ENCODE measurements at places on chromosomes 16 and 17.

DNA sequence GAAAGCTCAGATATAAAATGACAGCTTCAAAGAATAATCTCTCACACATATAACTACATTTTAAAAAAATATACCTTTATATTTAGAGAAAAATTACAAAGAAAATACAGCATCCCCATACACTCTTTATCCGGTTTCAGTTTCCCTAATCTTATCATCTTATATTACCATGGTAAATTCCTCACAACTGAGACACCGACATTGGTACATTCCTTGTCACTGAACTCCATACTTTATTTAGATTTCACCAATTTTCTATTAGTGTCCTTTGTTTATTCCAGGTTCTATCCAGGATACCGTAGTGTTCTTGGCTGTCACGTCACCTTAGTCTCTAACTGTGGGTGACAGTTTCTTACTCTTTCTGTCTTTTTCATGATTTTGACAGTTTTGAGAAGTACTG, 22.0 kb upstream of the ABCA10 start:
- DNase-seq: no peak

DNA sequence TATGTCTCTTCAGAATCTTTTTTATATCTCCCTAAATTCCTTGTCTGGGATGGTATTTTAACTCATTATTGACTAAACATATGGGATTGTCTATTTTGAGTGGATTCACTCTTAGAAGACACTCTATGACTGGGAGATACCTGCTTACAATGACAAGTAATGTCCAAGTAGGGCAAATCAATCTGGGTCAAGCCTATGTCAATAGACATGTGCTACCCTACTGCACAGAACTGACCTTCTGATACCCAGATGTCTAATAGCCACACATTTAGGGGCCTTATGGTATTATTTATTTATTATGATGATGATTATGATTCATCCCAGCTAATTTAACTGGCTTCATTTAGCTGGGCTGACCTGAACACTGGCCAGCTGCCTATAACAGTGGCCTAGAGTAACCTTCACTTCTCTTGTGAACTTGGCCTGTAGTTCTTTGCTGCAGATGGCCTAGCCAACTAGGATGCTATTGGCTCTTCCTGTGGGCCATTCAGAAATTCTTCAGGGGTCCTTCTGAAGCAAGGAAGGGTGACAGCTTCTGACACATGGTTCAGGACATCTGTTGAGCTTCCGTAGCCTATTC, 138.0 kb downstream of the ANKFN1 start:
- no peak for DNase-seq

DNA sequence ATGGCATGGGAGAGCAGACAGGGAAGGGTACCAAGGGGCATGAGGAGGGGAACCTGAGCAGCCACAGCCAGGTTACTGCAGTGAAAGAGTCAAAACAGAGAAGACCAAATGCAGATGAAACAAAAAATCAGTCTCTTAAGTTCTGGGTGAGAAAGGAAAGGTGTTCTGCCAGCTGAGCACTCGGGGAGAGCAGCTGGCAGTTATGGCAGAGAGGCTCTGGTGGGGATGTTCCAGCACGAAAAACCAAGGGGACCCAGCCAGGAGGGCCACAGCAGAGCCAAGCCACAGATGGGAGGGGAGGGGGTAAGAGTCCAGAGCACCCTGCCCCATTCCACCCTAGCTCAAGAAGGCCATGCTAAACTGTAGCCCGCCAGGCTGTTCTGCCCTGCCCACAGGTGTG, 31.7 kb downstream of the STH start:
- no peak for DNase-seq

DNA sequence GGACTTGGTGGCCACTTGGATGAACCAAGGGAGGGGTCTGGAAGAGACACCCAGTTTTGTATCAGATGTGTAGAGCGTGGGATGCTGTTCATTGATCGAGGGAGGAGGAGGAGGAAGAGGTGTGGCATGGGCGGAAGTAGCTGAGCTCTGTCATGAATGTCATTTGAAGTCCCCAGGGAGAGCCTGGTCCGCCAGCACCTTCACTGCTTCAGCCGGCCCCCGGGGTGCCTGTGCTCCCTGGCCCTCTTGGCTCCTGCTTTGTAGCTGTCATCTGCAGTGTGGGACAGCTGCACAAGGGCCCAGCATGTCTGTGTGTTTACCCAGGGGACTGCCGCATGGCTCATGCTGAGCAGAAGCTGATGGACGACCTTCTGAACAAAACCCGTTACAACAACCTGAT, 75.4 kb upstream of the RBL2 start:
- DNase-seq: no peak

DNA sequence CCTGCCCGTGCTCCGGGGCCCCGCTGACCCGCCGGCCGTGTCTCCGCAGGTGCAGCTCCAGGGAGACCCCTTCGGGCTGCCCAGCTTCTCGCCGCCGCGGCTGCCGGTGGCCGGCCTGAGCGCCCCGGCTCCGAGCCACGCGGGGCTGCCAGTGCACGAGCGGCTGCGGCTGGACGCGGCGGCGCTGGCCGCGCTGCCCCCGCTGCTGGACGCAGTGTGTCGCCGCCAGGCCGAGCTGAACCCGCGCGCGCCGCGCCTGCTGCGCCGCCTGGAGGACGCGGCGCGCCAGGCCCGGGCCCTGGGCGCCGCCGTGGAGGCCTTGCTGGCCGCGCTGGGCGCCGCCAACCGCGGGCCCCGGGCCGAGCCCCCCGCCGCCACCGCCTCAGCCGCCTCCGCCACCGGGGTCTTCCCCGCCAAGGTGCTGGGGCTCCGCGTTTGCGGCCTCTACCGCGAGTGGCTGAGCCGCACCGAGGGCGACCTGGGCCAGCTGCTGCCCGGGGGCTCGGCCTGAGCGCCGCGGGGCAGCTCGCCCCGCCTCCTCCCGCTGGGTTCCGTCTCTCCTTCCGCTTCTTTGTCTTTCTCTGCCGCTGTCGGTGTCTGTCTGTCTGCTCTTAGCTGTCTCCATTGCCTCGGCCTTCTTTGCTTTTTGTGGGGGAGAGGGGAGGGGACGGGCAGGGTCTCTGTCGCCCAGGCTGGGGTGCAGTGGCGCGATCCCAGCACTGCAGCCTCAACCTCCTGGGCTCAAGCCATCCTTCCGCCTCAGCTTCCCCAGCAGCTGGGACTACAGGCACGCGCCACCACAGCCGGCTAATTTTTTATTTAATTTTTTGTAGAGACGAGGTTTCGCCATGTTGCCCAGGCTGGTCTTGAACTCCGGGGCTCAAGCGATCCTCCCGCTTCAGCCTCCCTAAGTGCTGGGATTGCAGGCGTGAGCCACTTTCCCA, 5.9 kb downstream of the CTF1 start:
- DNase-seq: no peak

- no peak for DNase-seq
Measured at GRCh38 chr16:2532494-2533141, 1.4 kb upstream of the CEMP1 start.

GRCh38 chr16:87186446-87186845, 130.7 kb downstream of the C16orf95 start:
- DNase-seq: no peak

GRCh38 chr17:8105957-8106398, 12.3 kb downstream of the ALOXE3 start:
- DNase-seq: no peak

GRCh38 chr17:77510133-77510796, 369.5 kb downstream of the SEC14L1 start:
- DNase-seq: no peak

DNA sequence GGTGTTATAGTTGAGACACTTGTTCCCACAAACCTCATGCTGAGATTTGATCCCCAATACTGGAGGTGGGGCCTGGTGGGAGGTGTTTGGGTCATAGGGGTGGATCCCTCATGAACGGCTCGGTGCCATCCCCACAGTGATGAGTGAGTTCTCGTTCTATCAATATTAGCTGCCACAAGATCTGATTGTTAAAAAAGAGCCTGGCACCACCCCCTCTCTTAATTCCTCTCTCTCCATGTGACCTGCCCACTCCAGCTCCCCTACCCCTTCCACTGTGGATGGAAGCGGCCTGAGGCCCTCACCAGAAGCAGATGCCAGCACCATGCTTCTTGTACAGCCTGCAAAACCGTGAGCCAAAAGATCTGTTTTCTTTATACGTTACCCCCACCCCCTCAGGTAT, 31.2 kb downstream of the TRIM16 start:
- no peak for DNase-seq

- DNase-seq: no peak
Measured at GRCh38 chr17:76547183-76547641, 7.4 kb downstream of the PRCD start.
